A549 treated with DMSO at 1 μM for 4 hours (cell line): ENCODE measurements at places on chromosomes 16 and 17. TPM values are rescaled to one million over a fixed set of nuclear protein-coding genes. Genes with fewer than 3 reads are reported as not detected.

Gene SLC2A4
- 0.13 to 0.27 TPM (median 0.16 TPM) in 5 replicates for total RNA-seq

Gene PYY
- total RNA-seq, result 0.17 TPM in 1 of 5 replicates, not detected in the others

Gene AOC3
- 0.99 to 2.0 TPM (median 1.5 TPM) in 5 replicates for total RNA-seq

Gene CSH2
- total RNA-seq, result not detected in 5 replicates

Gene EVPL
- 11.9 to 17.9 TPM (median 14.9 TPM) in 5 replicates for total RNA-seq

Gene TIMM22
- 24.8 to 28.9 TPM (median 27.2 TPM) in 5 replicates for total RNA-seq

Gene PDIA2
- 0.36 to 0.65 TPM (median 0.46 TPM) in 5 replicates for total RNA-seq

Gene TGFB1I1
- total RNA-seq, result 33.9 to 59.2 TPM (median 44.8 TPM) in 5 replicates

Gene CACNG5
- 0.06 to 0.21 TPM in 2 of 5 replicates, not detected in the others for total RNA-seq

Gene NPIPB2
- 2.1 to 4.8 TPM (median 4.4 TPM) in 5 replicates for total RNA-seq

Gene ABI3
- 0.11 to 0.12 TPM in 2 of 5 replicates, not detected in the others for total RNA-seq

Gene ITGAD
- total RNA-seq, result not detected in 5 replicates

Gene FA2H
- total RNA-seq, result 30.8 to 39.8 TPM (median 33.6 TPM) in 5 replicates

Gene ARL4D
- 15.4 to 24.2 TPM (median 19.6 TPM) in 5 replicates for total RNA-seq

Gene TMEM114
- total RNA-seq, result not detected in 5 replicates

Gene RNF227
- 1.4 to 2.0 TPM (median 1.6 TPM) in 5 replicates for total RNA-seq
